SHP77 treated with DMSO at 0.1 percent for 48 hours (cell line): ENCODE measurements at places on chromosomes 6 and 20.
A peak's percentile ranks its signal among the peaks of the same experiment; 100 is the strongest.

DNA sequence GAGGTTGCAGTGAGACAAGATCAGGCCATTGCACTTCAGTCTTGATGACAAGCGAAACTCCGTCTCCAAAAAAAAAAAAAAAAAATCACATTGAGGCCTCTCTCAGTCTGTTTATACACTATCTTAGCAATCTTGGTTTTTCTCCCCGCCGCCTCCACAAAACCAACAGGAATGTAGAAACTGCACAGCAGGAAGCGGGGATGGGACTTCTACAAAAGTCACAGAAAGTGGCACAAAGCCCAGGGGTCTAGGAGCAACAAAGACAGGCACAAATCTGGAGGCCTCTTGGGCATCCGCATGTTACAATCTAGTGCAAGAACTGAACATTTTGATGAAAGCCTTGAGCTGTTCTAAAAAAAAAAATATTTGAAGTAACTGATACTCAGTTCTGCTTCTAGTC is 48.6 kb downstream of the KDM1B start:
- no peak for DNase-seq

- no peak for DNase-seq
These were observed 648.4 kb upstream of the NRSN1 start for GRCh38 chr6:23477586-23477985.

DNA sequence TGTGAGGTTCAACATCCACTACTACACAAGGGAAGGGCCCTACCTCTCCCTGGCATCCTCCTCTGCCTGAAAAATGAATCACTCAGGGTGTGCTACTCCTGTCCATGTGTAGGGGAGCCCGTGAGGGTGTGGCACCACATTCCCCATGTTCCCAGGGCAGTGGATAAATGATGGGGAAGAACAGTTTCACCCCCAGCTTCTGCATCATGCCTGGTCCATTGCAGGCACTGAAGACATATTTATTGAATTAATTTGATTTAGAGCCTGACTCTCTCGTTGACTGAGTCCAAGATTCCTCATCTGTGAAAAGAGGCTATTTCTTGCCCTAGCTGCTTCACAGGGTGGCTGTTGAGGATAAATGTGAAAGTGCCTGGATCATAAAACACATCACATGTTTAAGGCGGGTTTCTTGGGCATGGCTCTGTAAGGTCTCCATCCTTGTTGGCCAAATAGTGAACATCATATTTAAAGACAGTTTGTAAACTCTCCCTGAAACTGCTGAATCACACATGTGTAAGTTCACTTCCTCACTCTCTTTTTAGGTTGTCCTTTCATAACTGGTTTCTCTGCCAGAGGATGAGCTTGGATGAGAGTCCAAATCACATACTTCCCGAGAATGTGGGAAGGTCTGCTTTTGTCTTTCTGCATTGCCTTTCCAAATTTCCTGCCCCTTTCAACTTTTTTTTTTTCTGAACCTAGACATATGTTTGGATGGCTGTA is 79.7 kb upstream of the FYN start:
- DNase-seq, result no peak

- no peak for DNase-seq
These were observed 23.5 kb upstream of the PDE7B start for GRCh38 chr6:135828021-135828420.

GRCh38 chr6:131678442-131678841 is 22.8 kb downstream of the OR2A4 start:
- DNase-seq, result no peak

GRCh38 chr6:49933526-49933925 is 30.4 kb downstream of the DEFB114 start:
- DNase-seq, result no peak

GRCh38 chr6:150256618-150257272 is 112.1 kb upstream of the IYD start:
- DNase-seq, result no peak

DNA sequence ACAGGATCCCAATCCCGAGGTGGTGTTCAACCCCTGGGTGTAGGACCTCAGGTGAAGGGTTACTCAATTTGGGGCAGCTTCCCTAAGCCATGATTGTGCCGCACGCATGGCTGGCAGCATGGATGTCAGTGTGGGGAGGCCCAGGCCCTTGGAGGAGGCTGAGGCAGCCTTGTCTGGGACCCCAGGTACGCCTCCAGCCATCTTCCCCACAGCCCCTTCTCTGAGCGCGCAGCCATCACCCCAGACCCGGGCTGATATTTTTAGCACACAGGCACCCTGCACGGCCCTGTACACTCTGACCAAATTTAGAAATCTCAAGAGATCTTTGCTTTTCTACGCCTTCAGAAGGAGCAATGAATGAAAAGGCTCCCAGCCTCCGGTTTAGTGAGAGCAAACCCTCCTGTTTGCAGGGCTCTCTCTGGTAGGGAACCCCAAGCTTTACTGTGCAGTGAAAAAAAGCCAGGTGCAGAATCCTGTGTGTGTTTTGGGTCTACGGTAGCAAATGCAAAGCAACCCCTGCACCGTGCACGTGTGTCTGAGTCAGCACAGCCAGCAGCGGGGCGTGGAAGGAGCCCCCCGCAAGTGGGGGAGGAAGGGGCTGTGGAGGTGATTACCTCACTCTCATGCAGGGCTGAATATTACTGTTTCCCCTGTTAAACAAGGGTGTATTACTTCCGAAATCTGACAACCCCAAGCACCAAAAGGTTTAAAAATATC is 44.3 kb downstream of the CTCFL start:
- no peak for DNase-seq

DNA sequence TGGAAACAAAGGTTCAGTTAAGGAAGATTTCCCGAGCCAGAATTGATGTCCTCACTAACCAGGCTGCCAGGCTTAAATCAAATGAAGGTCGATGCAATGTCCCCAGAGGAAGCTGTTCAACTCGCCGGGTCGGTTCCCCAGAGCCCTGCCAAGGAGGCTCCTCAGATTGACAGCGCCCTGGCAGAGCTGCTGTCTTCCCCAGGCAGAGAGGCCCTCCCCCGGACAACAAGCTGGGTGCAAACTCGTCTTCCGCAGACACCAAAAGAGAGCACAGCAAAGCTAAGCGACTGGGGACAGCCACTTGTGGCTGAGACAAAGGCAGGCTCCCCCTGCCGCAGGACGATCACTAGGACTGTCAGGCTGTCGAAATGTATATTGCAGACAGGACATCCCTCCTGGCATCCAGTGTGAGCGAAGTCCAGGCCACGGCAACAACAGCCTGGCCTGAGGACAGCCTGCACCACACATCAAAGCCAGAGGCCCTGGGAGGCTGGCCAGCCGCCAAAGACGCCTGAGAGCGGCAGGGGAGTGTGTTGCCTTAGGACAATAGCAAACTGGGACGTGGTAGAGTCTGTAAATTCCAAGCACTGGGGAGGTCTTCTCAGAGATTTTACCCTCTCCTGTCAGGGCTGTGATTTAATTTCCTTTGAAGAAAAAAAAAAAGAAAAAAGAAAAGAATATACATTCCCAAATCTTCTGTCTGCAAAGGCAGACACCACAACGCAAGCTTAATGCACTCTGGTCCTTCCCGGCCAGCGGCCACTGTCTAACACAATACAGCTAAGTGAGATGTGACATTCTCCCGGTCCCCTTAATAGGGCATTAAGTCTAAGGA is 99.1 kb downstream of the HIVEP2 start:
- DNase-seq, result peak; percentile 80
